ENCODE measurements at places on chromosomes 11 and 22.
A peak's percentile ranks its signal among the peaks of the same experiment; 100 is the strongest.

DNA sequence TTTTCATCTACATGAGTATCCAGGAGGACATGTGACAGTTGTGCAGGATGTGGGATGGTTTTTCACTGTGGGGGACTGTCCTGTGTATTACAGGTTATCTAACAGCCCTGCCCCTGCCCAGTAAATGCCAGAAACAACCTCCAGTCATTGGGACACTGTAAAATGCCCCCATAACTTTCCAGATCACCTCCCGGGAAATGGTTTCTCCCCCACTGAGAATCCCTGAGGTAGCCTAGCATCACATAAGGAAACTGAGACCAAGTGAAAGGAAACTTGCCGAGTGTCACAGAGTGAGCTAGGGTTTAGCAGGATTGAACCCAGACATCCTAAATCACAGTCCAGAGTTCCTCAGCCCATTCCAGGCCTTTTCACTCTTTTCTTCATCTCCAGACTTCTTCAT is 48.3 kb upstream of the SLC6A5 start:
- DNase-seq: no peak

DNA sequence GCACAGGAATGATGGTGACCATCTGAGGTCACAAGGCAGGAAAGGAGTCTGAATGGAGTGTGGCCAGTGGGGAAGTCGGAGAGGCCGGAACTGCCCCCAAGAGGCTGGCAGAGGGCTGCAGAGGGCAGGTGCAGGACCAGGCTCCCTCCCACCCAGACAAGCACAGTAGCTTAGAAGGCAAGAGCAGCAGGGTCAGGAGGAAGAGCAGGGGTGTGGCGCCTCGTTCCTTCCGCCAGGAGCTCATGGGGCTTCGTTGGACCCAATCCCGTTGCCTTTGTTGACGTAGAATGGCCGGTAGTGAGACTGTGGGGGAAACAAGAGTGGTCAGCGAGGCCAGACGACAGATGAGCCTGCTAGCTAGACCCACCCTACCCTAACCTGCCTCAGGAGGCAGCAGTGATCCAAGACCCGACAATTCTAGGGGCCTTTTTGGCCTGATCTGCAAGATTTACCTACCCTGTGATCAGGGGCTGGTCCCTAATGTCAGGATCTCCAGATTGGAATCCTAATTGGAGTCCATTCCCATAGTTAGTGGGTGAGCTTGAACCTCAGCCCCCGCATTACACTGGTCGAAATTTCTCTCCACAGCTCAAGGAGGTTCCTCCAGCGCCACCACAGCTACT is 25.6 kb downstream of the TRIM29 start:
- DNase-seq: no peak

DNA sequence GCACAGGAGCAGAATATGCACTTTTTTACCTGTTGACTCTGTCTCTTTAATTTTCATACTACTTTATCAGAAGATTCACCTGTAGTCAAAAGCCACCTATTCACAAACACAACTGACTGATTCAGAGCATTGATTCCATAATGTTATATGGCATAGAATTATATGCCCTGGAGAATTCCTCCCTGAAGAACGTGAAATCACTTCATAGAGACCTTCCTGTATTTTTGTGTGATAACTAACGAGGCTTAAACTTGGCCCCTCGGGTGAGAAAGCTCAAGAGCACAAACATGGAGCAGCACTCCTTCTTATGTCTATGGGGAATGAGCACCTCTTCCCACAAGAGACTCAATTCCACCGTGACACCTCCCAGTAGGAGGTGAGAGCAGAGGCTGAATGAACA is at the start of gene OR10A6:
OR10A6 (minus strand) TSS at position 101 of the 400 bp plus-strand sequence. CDS start 2,606 bp downstream, outside the sequence.
- DNase-seq: no peak

DNA sequence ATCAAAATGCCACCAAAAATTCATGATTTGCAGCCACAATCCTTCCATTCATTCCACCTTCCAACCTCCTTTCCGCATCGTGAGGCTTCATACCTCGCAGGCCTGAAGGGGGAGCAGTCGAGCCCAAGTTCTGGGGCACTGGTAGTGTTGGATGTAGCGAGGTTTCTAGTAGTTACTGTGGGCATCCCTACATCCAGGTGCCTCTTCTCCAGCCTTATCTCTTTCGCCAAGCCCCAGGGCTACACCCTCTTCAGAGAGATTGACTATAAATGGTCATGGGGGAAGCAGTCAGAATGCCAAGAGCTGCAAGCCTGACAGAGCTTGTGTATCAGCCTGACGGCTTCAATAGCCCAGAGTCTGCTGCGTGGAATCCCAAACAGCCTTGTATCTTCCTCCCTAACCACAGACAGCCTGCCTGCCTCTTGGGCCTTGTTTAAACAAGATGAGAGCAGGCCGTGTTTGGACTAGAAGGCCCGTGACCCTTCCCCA is 28.9 kb downstream of the CLMP start:
- DNase-seq: peak; percentile 78

- DNase-seq: peak; percentile 44
Measured at GRCh38 chr11:125404811-125405790, 91.0 kb downstream of the FEZ1 start.

DNA sequence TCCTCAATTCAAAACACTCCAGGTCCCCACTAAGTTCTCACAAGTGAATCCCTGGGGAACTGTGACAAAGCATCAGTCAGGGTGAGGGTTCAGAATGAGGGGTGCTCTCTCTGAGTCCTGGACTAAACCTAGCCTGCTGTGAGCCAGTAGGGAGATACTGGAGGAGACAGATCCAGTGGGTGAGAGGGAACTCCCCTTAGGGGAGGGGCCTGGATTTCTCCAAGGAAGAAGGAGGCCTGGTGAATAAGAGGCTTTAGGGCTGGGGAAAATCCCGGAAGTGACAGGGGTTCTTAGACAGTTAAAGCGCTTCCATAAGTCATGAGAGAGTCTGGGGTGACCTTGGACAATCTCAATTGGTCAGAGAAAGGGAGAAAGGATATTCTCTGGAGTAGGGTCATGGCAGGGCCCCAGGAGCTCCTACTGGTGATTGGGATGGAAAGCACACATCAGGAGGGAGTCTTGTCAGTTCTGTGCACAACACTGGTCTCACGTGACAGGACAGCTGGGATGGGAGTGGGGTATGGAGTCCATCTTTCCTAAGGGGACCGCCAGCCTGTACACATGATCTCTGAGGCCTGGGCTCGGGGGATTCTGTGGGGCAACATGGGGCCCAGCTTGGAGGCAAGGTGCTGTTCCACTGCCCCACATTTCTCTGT is 1.5 kb downstream of the TBC1D10A start:
- peak; percentile 84 for DNase-seq

- DNase-seq: no peak
Measured at GRCh38 chr22:40958299-40958698, 7.1 kb downstream of the RBX1 start.

GRCh38 chr22:45648301-45649117 is 23.1 kb upstream of the ATXN10 start:
- DNase-seq: no peak

Data from fibroblast of skin of right biceps (primary cell).